ENCODE measurements at places on chromosomes 5 and 9.
A peak's percentile ranks its signal among the peaks of the same experiment; 100 is the strongest.

GRCh38 chr5:116419258-116419657, 155.4 kb downstream of the SEMA6A start:
- DNase-seq = no peak

- DNase-seq = no peak
These were observed 111.1 kb upstream of the LMX1B start for GRCh38 chr9:126502417-126503332.

DNA sequence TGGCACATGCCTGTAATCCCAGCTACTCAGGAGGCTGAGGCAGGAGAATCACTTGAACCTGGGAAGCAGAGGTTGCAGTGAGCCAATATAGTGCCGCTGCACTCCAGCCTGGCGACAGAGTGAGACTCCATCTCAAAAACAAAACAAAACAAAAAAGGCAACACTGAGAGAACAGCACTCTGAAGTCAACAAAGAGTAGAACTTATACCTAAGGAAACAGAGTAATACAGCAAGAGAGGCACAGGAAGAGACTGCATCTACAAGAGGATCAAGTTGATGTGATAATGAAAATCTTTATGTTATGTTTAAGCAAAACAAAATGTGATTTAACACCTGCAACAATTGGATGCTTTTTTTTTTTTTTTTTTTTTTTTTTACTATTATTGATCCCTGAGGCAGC, 33.1 kb downstream of the FYB1 start:
- DNase-seq = no peak

DNA sequence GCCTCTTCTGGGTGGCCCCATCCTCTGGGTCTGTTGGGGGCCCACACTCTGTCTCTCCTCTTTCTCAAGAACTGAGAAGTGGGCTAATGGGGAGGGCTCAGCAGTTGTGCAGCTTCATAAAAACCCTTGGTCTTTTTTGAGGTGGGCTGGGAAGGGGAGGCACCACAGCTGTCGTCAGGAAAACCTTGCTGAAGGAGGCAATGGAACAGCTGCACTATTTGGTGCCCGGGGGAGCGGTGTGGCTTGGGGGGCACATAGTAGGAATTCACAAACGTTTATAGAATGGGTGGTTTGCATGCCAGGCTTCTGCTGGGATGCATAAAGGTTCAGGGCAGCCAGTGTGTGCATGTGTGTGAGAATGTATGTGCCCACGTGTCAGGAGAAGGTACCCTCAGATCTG, 3.2 kb upstream of the IER5L start:
- no peak for DNase-seq

DNA sequence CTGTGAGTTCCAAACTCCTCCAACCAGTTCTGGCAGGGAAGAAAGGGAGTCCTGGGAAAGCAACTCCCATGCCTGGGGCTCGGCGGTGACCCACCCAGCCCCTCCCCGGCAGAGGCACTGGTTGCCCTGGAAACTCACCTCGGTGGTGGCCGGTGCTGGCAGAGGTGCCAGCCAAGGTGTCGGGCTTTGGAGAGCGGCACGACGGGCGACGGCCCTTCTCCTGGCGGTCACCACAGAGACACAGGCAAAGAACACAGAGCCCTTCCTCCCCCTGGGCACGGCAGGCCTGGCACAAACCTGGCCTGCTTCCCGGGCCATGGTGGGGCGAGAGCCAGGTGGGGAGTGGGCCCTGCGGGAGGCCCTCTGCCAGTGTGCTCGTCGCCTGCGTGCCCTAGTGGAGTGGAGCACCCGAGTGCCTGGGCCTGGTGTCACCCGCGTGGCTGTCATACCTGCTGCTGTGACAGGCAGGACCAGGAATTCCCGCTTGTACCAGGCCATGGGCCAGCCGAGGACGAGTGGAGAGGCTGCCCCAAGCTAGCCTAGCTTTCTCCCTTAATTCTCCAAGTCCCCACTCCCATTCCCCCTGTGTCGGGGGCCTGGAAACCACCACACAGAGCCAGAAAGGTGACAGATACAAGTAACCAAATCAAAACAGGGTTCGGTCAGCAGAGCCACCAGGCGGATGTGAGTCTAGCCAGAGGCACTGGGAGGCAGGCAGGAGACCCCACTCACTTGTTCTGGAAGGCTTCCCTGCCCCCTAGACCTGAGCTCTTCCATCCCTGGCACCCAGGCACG, 8.2 kb upstream of the RALGDS start:
- DNase-seq = peak; percentile 65

DNA sequence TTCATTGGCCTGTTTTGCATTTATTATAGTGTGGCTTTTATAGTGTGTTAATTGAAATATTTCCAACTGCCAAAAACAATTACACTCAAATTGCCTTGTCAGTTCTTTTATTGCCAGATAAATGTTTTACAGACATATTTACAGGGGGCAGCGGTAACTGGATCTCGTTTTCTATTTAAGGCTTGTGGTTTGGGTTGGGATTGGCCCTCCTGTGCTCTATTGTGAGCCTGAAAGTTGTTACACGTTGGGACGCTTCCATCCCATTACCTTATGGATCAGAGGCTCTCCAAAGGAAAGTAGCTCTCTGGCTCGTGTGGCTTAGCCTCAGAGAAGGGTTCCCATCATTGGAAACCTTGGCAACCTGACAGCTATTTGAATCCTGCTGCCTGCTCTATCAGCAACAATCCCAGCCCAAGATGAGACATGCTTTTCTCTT, 20.8 kb downstream of the DNAI1 start:
- DNase-seq = no peak

DNA sequence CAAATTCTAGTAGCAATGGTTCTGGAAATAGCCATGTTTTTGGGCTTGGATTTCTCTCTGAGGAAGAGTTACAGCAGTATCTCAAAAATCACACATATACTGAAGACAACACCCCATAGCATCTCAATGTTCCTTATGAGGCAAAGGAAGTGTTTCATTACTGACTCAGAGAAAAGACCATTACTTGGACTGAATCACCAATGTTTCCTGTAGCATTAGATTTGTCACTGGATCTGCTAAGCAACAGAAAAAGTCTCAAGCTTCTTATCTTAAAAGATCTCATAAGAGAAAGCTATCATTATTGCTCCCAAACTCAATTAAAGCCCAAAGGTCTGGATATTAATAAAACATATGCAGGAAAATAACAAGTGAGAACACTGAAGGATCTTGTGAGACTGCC, 272.4 kb downstream of the ADAMTS6 start:
- DNase-seq = no peak

GRCh38 chr5:9781275-9781674, 151.1 kb upstream of the TAS2R1 start:
- DNase-seq = no peak

GRCh38 chr5:14133394-14133793, 9.7 kb upstream of the TRIO start:
- DNase-seq = no peak

GRCh38 chr9:121826711-121827110, 175.3 kb downstream of the DAB2IP start:
- no peak for DNase-seq

GRCh38 chr5:150092159-150092787, 5.9 kb upstream of the CSF1R start:
- DNase-seq = no peak

DNA sequence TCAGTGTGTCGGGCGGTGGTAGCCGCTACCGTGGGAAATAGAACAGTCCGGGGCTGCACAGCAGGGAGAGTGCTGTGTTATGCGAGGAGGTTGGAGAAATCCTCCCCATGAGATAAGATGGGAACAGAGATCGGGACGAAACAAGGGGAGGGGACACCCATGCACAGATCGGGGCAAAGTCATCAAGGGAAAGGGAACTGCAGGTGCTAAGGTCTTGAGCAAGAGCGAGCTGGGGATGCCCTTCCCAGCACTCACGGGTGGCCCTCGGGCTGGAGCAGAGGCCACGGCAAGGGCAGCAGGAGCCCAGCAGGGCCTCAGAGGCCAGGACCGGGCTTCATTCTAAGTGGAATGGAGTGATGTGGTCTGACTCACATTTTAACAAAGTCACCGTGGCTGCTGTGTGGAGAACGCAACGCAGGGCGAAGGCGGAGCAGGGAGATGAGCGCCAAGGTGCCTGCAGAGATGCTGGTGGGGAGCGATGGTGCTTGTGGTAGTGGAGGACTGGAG, 7.7 kb downstream of the IL13 start:
- DNase-seq = no peak

GRCh38 chr9:91258451-91258850, 103.3 kb downstream of the AUH start:
- DNase-seq = no peak

DNA sequence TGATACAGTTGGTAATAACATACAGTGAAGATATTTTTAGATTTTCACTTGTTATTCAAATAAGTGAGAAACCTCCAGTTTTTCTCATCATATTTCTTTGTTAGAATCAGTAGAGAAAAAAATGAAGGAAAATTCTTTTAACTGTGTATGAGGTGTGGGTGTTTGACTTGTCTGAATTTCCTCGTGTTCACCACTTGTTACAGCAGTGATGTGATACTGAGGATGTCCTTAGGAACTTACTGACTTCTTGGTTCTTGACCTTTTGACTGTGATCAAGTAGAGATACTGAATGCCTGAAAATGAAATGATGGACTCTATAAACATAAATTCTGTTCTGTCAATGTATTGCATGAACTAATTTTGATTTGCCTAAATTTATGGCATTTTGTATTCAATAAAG, 10.7 kb downstream of the PBX3 start:
- no peak for DNase-seq

- no peak for DNase-seq
These were observed 48.3 kb downstream of the DAP start for GRCh38 chr5:10712574-10713366.

GRCh38 chr5:2903451-2904395, 152.2 kb upstream of the IRX2 start:
- no peak for DNase-seq
